Pericardium fibroblast (primary cell): ENCODE measurements at places on chromosomes 12 and 14. TPM values are rescaled to one million over a fixed set of nuclear protein-coding genes. Genes with fewer than 3 reads are reported as not detected.

Gene SLC39A5
- total RNA-seq, result not detected in 2 replicates

Gene SOX5
- total RNA-seq, result 0.70 and 1.4 TPM in 2 replicates

Gene FAM216A
- 15.8 and 22.8 TPM in 2 replicates for total RNA-seq

Gene GLIPR1L2
- total RNA-seq, result 0.09 and 0.23 TPM in 2 replicates

Gene SERPINA10
- total RNA-seq, result not detected in 2 replicates

Gene KLRC3
- total RNA-seq, result not detected in 2 replicates

Gene AQP6
- total RNA-seq, result not detected in 2 replicates

Gene CIROP
- not detected in 2 replicates for total RNA-seq

Gene ASCL1
- not detected in 2 replicates for total RNA-seq

Gene VRTN
- not detected in 2 replicates for total RNA-seq

Gene CIDEB
- 1.0 and 1.2 TPM in 2 replicates for total RNA-seq

Gene NUAK1
- total RNA-seq, result 9.9 and 14.4 TPM in 2 replicates
